ENCODE measurements at places on chromosomes 13 and 19. TPM values are rescaled to one million over a fixed set of nuclear protein-coding genes. Genes with fewer than 3 reads are reported as not detected.

DNA sequence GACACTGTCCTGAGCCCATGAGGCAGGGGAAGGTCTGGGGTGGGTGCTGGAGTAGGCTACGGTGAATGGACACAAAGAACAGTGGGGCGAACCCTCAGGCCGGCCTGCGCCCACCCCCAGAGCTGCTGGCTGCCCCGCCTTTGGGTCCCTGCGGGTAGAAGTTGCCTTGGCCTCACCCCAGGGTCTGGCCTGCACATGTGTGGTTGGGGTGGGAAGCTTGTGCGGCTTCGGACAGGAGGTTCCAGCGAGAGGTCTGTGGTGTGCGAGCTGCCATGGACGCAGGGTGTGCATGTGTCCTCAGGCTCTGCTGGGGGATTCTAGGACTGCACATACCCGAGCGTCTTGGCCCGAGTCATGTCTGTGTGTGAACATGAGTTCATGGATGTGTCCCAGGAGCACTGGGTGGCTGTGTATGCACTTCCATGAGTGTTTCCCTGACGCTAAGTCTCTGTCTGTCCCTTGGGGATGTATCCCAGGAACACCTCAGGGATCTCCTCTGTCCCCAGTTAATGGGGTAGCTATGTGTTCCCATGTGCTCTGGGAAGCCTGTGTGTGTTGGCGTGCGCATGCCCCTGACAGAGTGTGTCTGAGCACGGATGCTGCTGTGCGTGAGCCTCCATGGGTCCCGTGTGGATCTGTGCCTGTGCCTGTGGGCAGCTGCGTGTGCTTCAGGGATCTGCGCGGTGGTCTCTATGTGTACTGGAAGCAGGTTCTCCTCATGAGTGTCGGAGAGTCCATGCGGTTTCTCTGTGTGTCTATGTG is 20.8 kb upstream of the POU2F2 start:
- DNase-seq: no peak

GRCh38 chr13:98324105-98324504 is 147.0 kb upstream of the RNF113B start:
- no peak for DNase-seq

DNA sequence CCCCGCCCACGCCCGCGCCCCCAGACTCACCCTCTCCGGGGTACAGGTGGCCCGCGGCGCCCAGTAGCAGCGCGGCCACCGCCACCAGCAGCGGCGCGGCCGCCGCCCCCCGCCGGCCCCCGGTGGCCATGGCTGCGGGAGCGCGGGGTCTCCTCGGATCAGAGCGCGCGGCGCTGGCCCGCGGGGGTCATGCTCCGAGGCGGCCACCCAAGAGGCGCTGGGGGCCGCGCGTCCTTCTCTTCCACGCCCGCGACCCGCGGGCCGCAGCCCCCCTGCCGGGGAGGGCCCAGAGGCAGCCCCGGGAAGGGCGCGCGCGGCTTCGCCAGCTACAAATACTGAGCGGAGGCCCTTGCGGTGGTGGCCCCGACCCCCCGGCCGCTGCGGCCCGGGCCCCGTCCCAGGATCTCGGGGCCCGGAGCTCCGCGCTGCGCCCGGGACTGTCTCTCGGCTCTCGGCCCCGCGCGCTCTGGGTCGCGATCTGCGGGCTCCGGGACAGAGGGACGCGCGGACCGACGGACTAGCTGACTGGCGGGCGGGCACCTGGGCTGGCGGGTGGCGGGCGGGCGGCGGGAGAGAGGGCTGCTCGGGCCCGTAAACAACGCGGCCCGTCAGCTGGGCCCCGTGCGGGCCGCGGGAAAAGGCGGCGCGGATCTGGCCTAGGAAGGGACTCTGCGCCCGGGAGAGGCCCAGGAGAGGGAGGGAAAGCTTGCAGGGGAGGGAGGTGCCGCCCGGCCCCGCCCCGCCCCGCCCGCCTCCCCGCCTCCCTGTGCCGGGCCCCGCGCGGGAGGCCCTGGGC is at the start of gene INSR:
INSR (minus strand) TSS at position 653 of the 796 bp plus-strand sequence; CDS start at position 130, 523 bp downstream.
- peak; percentile 91 for DNase-seq

DNA sequence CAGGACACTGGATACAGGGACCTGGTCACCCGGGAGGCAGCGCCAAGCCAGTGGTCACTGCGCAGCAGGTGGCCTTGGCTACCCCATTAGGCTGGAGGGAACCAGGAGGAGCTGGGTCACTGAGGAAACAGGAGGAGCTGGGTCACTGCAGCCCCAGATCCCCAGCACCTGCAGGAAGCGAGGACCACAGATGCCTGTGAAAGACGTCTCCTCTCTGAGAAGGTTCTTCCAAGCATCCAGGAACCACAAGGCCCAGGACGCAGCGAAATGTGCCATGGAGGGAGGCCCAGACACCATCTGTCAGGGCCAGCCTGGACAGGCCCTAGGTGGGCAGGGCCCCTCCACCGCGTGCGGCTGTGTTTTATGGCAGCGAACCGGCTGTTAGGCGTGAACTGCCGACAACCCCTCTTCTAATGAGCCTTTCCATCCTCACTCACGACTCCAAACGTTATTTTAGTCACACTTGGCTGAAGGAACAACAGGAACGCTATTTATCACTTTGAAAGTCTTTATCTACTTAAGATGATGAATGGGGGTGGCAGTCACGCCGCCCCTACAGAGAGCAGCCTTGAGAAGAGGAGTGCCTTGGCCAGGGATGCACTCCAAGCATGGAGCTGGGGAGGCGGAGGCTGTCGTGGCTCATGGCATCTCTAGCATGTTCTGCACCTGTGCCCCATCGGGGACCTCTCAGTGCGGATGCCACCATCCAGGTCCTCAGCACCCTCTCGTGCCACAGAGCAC is 53.3 kb downstream of the CEBPG start:
- DNase-seq: no peak

DNA sequence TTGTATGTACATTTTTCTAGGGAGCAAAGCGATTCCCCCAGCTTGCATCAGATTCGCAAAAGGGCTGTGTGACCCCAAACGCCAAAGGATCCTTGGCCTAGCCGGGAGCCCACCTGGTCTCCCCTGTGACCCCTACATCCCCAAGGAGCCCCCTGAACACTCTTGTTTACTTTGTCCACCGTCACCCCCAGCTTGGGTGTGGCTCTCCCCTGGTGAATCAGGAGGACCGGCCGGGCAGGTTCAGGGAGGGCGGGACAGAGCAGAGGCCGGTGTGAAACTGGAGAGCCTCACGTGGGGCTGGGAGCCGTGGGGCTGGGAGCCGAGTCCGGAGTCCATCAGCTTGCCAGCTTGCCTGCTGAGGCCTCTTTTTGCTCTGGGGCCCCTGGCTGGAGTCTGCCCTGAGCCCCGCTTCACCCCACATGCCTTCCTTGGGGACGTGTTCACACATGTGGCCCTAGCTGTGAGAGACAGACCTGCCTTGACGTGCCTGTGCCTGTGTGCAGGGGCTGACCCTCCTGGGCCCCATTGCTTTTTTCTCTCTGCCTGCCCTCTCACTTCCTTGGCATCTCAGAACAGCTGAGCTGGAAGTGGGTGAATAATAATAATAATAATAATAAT is 2.0 kb downstream of the ITPKC start:
- no peak for DNase-seq

DNA sequence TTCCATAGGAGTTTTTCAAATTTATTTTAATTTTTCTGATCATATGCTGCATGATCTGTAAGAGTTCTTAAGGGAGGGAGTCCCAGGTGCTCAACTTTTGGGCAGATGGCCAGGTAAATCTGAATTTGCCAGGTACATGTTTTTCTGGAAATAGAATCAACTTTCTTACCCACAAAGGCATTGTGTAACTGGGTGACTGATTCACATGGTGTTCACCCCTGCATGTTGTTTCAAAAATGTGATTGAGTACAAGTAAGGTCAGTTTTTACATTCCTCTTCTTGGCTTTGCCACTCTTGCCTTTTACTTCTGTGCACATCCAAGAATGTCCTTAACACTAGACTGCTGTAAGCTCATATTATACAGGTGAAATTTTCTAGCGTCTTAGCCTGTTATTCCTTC is 30.4 kb downstream of the RB1 start:
- no peak for DNase-seq

PROSER1 gene
- total RNA-seq: 33.1 TPM

DNA sequence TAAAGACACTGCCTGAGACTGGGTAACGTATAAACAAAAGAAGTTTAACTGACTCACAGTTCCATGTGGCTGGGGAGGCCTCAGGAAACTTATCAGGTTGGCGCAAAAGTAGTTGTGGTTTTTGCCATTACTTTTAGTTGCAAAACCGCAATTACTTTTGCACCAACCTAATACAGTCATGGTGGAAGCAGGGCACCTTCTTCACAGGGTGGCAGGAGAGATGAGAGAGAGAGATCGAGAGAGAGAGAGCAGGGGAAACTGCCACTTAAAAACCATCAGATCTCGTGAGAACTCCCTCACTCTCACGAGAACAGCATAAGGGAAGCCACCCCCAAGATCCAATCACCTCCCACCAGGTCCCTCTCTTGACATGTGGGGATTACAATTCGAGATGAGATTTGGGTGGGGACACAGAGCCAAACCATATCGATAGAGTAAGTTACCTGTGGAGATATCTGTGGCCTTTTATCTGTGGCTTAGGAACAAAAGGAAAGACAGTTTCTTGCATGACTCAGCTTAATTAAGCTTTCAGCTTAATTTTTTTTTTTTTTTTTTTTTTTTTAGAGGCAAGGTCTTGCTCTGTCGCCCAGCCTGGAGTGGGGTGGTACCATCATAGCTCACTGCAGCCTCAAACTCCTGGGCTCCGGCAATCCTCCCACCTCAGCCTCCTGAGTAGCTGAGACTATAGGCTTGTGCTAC is 7.6 kb upstream of the CABP5 start:
- DNase-seq: no peak

DNA sequence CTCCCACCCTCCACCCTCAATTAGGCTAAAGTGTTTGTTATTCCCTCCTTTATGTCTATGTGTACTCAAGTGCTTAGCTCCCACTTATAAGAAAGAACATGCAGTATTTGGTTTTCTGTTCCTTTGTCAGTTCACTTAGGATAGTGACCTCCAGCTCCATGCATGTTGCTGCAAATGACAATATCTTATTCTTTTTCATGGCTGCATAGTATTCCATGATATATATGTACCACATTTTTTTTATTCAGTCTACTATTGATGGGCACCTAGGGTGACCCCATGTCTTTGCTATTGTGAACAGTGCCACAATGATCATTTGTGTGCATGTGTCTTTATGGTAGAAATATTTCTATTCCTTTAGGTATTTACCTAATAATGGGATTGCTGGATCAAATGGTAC is 114.3 kb downstream of the DLEU7 start:
- DNase-seq: no peak

All from occipital lobe (tissue), 3 donors.